ENCODE measurements at places on chromosomes 7 and 10.
A peak's percentile ranks its signal among the peaks of the same experiment; 100 is the strongest.

DNA sequence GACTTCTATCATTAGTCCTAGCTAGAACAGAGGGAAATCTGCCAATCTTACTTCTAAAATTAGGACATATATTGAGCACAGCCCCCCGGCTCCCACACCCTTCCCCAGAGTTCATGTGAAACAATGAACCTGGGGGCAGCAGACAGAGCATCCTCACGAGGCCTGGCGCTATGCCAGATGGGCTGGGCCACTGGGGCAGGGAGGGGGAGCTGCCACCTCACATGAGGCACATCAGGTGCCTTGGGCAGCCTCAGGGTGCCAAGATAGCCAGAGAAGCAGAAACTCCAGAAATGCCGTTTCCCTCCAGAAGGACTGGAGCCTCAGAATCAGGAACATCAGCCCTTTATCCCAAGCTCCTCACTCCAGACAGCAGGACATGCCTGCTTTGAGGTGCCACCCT lies 92.8 kb upstream of the LANCL2 start:
- no peak for DNase-seq

GRCh38 chr7:26856176-26856985 lies 8.0 kb downstream of the SKAP2 start:
- no peak for DNase-seq

GRCh38 chr10:93115661-93116383 lies 42.1 kb downstream of the CYP26A1 start:
- peak; percentile 54 for DNase-seq

GRCh38 chr7:42176724-42177101 lies 60.3 kb downstream of the GLI3 start:
- DNase-seq: no peak

GRCh38 chr7:91264924-91265681 lies 870 bp downstream of the FZD1 start:
- DNase-seq: no peak

DNA sequence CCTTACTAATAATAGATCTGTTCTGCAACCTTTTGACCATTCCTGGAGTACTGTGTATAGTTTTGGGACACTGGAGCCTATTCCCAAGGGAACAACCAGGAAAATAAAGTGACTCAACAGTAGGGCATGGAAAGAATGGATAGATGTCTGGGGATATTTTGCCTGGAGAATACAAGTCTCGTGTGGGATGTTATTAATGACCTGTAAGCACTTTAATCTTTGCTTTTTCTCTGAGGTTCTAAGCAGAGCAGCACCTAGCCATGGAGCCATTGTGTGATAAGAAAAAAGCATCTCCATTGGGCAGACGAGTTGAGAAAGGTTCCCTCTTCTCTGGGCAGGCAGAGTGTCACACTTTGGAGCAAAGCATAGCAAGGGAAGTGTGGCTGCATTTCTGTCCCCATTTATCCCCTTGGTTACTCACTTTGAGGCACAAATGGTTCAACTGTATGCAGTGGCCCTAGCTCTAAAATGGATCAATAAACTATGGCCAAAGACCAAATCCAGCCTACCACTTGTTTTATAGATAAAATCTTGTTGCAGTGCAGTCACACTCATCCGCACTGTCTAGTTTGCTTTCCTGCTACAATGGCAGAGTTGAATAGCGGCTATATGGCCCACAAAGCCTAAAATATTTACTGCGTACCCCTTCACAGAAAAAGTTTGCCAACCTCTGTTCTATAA lies 21.0 kb upstream of the CCDC71L start:
- no peak for DNase-seq

DNA sequence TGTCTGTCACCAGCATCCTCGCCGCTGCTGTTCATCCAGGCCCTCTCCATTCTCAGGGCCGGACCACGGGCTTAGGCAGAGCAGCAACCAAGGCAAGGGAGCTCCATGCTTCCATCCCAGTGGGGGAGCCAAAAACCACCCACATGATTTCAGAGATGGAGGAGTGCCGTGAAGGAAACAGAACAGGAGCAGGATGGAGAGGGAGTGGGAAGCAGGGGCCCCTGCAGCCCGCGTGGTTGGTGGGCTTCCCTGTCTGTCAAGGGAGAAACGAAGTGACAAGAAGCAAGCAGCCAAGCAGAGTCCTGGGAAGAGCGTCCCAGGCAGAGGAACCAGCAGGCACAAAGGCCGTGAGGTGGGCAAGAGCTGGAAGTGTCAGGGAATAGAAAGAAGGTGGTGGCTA lies 95.7 kb downstream of the SLIT1 start:
- DNase-seq: no peak

- no peak for DNase-seq
Measured at GRCh38 chr7:101891936-101892640, 74.7 kb downstream of the CUX1 start.

DNA sequence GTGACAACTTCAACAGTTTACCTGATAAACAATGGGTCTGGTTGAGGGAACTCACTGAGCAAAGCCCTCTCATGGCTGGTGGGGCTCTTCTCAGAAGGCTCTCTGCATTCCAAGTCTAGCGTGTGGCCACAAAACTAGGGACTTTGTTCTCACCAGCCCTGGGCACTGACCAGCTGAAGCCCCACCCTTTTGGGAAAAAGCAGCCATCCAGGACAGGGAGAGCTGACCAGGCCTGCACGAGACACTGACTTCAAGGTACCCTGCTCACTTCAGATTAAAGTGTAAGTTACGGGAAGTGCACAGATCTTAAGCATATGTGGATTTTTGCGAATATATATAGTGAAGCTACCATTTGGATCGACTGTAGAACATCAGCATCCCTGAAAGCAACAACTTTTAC lies 67.4 kb upstream of the LRRC4 start:
- no peak for DNase-seq

GRCh38 chr10:56599201-56599600 lies 238.1 kb upstream of the ZWINT start:
- no peak for DNase-seq

DNA sequence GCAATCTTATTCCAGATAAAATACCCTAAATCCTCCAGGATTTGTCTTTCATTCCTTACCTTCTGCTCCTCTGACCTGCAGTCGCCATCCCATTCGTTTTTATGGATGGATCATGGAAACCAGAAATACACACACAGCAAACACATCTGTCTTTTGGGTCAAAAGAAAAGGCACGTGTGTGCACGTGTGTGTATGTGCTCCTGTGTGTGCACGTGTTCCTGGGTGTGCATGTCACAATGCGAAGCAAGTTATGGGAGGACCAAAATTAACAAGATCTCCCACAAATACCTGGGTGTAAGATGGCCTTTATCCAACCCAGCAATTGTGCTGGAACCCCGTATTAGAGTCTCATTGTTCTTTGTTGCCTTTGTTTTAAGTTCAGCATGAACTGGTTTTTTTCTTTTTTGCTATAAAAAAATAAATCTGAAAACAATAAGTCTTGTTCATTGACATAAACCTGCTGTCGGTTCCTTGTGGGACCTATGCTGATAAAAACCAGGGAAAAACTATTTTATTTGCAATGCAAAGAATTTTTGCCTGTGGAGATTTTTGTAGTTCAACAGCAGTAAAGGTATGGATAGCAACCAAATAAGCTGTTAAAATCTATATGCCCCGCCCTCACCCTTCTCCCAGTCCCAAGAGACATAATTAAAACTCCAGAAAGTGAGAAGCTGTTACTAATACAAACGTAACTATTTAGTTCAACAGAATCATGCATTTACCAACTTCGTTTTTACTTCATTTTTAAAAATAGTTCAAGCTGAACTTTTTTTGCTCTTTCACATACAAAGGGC lies 229.6 kb downstream of the CREB5 start:
- DNase-seq: no peak

DNA sequence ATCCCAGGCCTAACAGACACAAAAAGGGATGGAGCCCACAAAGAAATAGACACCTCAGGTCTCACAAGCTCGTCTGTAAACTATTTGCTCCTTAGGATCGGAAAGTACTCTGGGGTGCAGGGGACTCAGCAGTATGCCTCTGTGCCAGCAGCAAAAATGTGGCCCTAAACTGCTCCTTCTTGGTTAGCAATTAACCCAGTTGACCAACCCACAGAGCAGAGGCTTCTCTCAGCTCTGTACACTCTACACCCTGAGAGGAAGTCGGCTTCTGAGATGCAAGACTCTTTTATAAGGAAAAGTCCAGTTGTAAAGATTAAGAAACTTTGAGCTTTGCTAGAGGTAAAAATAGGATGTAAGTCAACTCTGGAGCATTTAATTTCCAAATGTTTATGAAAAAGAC lies 156.3 kb upstream of the PRSS58 start:
- DNase-seq: no peak

GRCh38 chr7:14805105-14805719 lies 97.3 kb downstream of the DGKB start:
- DNase-seq: no peak

- no peak for DNase-seq
Measured at GRCh38 chr10:123390874-123391273, 236.7 kb downstream of the BUB3 start.

GRCh38 chr7:135541029-135541428 lies 16.7 kb upstream of the NUP205 start:
- DNase-seq: no peak

DNA sequence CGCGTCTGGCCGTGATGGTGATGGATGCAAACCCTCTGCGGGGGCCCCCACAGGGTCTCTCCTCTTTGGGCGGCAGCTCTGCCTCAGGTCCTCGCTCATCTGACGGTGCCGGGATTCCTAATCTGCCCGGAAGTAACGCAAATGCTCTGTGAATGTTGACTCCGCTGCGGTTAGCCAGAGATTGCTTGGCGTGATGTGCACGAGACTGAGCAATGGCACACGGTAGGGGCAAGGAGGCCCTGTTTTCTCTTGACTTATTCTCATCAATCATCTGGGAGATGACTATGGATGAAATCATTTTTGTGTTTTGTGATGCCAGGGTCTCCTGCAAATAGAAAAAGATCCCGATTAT lies 116.5 kb upstream of the ADAM12 start:
- DNase-seq: no peak

GRCh38 chr10:1573334-1573969 lies 163.9 kb downstream of the ADARB2 start:
- DNase-seq: no peak

DNA sequence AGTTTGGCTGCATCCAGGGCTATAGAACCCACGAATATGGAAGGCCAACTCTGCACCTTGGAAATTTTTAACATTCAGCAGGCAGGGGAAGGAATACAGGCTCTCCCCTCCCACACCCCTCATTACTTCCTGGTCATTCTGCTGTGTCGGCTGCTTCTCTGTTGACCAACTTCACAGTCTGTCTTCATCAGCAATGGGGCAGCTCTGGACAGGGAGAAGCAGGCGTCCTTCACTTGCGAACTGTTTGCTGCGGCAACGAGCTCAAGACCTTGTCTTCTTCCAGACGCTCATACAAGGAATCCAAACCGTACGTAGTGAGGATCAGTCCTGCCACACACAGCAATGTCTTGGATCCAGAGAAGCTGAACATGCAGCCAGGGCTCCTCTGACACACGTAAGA lies 192.2 kb downstream of the DIP2C start:
- DNase-seq: no peak

DNA sequence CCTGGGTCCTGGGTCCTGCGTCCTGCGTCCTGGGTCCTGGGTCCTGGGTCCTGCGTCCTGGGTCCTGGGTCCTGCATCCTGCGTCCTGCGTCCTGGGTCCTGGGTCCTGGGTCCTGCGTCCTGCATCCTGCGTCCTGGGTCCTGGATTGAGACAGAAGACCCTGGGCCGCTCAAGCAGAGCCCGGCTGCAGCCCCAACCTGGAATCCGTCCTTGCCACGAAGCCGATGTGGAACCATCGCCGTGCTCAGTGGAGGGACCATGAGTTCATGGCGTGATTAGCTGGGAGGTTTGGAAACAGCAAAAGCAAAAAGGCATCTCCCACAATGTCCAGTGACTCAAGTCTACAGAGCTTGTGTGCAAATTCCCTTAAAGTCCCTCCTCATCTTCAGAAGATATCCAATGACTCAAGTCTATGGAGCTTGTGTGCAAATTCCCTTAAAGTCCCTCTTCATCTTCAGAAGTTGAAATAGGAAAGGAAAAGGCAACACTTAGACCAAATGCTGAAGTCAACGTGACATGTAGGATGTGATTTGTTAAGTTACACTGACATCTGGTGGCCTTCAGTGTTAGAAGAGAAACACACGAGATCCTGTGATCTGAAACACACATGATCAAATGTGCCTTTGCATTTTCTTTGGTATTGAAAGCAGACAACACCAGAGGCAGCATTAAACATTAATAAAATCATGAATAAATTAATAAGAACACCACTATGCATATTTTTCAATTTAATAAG lies 179.9 kb downstream of the PTPRN2 start:
- no peak for DNase-seq

DNA sequence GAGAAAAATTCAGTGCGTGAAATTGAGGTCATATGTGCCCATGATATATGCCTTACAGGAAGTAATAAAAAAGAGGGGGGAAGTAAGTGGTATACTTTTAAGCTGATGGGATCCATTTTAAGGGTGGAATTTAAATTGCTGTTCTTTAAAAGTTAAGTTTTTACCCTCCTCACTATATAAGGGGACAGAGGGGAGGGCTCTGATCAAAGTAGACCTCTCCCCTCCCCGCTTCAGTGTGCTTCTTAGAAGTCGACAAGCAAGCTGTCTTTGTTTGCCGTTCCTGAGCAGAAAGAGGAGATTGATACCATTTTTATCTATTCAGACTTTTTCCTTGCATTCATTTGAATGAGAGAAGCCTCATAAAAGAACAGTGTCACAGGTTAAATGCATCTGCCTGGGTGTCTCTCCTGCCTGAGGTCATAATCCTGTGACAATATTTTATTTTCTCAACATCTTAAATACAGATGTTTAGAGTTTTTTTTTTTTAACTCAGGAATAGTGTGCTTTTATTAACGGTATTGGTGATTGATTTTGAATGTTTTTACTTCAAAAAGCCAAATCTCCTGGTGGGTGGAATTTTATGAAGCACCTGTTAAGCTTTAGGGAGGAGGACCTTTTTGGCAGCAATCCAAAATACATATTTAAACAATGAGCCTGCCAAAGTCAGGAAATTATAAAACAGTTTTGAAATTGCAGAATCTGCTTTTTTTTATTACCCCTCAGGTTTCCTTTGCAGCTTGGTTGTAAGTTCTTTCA lies 141.7 kb downstream of the KAT6B start:
- no peak for DNase-seq

DNA sequence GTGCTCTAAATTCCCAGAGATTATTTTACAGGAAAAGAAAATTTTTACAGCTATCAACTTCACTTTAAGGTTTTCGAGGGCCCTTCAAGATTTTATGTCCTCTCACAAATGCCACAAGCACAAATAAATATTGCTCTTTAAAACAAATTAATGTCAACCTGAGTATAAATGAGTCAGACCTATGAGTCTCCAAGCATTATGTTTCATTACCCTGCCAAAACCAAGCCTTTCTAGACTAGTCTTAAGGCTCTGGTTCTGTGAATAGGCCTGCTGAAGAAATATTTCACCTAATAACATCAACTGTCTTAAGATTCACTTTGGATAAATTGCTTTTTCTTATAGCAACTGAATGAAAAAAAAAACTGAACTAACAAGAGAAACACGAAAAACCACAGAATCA lies 153.0 kb downstream of the PDE1C start:
- DNase-seq: no peak

DNA sequence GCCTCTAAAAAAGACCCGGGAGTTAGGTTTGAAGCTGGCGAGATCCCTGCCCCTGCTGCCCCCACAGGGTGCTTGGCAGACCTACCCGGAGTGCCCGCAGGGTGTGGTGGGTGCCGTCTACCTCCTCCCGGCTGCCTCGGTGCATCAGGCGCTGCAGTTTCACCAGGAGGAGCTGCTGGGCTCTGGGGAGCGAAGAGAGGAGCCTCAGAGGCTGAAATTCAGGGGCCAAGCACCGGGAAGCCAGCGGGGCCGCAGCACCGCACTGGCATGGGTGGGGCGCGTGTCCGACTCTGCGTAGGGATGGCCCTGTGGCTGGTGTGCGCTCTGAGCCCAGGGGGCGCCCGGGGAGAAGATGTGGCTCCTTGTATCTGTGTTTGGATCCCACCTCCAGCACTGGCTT lies 74.3 kb upstream of the GNA12 start:
- DNase-seq: no peak

- no peak for DNase-seq
Measured at GRCh38 chr10:1378473-1378872, 322.3 kb downstream of the WDR37 start.
